ENCODE measurements at places on chromosomes 13 and 19. TPM values are rescaled to one million over a fixed set of nuclear protein-coding genes. Genes with fewer than 3 reads are reported as not detected.

The ZNF582 gene
- polyA plus RNA-seq, result 4.8 TPM

DNA sequence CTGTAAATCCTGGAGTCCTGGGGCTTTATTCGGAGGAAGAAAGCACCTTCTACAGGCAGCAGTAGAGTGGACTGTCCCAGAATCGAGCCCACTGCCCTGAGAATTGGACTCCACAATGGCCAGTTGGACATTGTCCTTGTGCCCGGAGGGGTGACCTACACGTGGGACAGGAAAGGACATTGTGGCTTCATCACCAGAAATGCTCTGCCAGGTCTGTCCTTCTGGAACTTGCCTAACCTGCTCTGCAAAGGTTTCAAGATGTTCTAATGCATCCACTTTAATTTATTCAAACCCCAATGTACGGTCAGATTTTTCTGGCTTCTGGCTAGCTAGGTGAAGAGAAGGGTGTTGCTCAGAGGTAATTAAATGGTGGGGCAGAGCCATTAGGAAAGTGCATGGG lies 32.4 kb upstream of the SPATA13 start:
- DNase-seq, result no peak

The SERTM1 gene
- polyA plus RNA-seq, result not detected

The TGFBR3L gene
- 24.3 TPM for polyA plus RNA-seq

DNA sequence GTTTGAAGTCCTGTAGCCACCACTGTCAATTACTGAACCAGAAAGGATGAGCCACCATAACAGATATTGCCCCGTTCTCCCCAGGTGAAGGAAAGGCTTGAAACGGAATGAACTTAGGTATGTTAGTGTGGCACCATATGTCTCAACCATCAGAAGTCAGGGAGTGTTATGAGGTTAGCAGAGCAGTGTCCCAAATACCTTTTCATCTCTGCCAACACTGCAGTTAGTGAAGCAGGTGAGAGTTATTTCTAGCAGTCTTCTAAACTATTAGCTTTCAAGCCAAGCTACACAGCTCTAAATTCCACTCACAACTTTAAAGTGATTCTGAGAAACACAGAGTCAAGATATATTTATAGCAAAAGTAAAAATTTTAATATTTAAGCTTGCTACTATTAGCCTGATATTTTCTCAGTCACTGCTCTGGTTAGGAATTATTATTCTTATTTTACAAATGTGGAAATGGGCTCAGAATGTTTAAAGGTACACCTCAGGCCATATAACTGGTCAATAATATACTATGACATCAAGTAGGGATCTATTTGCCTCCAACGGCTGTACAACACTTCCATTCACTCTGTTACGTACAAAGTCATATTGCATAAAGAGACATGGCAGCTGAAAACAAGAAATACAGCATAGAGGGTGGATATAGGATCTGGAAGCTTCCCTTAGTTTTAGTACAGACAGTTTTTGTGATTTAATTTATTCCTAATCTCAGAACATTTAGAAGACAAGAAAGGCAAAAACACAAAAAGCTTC lies 1527.1 kb upstream of the PRR20A start:
- no peak for DNase-seq

DNA sequence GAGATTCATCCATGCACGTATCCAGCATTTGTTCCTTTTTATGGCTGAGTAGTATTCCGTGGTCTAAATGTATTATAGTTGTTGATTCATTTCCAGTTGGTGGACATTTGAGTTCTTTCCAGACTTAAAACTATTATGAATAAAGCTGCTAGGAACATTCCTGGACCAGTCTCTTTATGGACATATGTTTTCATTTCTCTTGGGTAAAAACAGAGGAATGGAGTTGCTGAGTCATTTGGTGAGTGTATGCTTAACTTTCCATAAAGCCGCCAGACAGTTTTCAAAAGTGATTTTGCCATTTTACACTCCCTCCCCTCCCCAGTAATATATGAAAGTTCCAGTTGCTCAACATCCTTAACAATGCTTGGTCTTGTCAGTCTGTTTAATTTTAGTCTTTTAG lies 116.4 kb downstream of the TSHZ3 start:
- DNase-seq, result peak; percentile 95
